ENCODE measurements at places on chromosomes 7 and 10.

GRCh38 chr10:46527241-46527811 is 29.1 kb downstream of the GPRIN2 start:
- DNase-seq = no peak

- no peak for DNase-seq
Observed at GRCh38 chr10:70669015-70669414, 3.3 kb upstream of the ADAMTS14 start.

DNA sequence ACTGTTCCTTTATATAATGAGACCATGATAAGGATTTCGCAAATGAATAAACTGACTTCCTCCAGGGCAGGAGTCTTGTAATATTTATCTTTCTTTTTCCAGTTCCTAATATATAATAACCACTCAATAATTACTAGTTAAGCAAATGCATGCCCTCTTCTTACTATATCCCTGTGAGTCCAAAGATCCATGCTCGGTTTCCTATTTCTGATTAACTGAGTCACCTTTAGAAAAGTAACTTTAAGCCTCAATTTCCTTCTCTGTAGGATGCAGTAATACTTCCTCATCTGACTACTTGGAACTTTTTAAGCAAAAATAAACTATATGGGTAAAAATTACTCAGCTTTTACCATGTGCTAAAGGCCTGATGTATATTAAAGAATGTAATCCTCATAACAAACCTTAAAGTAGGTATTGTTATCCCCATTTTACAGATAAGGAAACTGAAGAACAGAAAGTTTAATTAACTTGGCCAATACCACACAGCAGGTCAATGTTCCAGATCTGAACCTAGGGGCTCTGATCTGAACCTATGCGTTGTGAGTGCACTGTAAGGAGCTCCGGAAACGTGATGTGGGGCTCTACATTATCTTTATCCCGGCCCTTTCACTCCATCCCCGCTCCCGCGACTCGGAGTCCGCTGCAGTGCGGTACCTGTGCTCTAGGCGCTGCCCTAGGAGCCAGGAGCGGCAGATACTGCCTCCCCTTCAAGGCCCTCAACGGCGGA is 458 bp downstream of the COX15 start:
- no peak for DNase-seq

GRCh38 chr10:83625831-83626360 is 513.4 kb upstream of the GHITM start:
- DNase-seq = no peak

Data from forelimb muscle (tissue), 1 donor.